ENCODE measurements at places on chromosomes 6 and 20.

- DNase-seq, result no peak
Measured at GRCh38 chr20:24699321-24700165, 230.1 kb downstream of the SYNDIG1 start.

- no peak for DNase-seq
Measured at GRCh38 chr6:127367023-127367375, 23.6 kb upstream of the ECHDC1 start.

DNA sequence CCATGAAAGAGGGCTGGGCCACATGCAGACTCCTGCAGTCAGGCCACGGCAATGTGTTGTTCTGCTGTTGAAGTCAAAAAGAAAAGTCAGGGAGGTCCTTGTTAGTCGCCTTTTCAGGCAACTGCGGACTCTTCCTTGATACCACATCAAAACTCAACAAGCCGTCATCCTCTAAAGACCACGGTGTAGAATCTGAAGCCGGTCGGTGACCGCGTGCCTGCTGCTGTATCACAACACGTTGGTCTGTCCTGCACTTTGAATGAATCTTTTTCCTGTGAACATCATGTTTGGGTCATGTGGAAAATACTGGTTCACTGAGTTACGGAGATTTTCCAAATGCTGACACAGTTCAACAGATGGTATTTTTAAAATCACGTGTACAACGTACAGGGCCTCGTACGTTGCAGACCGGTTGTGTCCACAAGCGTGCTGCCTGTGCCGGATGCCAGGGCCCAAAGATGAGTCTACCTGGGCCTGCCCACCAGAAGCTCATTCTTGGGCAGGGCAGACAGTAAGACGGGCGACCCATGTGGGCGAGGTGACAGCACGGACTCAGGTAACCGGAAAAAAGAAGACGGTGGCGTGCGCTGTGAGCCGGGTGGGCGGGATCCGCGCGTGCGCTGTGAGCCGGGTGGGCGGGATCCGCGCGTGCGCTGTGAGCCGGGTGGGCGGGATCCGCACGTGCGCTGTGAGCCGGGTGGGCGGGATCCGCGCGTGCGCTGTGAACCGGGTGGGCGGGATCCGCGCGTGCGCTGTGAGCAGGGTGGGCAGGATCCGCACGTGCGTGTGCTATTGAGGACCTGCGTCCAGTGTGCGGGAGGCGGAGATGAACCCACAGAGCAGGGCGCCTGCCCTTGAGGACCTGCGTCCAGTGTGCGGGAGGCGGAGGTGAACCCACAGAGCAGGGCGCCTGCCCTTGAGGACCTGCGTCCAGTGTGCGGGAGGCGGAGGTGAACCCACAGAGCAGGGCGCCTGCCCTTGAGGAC lies 114.5 kb downstream of the FAM120B start:
- no peak for DNase-seq

- DNase-seq, result no peak
Measured at GRCh38 chr6:36219081-36219480, 22.5 kb downstream of the BRPF3 start.

GRCh38 chr6:40195428-40196134 lies 261.3 kb upstream of the MOCS1 start:
- no peak for DNase-seq

DNA sequence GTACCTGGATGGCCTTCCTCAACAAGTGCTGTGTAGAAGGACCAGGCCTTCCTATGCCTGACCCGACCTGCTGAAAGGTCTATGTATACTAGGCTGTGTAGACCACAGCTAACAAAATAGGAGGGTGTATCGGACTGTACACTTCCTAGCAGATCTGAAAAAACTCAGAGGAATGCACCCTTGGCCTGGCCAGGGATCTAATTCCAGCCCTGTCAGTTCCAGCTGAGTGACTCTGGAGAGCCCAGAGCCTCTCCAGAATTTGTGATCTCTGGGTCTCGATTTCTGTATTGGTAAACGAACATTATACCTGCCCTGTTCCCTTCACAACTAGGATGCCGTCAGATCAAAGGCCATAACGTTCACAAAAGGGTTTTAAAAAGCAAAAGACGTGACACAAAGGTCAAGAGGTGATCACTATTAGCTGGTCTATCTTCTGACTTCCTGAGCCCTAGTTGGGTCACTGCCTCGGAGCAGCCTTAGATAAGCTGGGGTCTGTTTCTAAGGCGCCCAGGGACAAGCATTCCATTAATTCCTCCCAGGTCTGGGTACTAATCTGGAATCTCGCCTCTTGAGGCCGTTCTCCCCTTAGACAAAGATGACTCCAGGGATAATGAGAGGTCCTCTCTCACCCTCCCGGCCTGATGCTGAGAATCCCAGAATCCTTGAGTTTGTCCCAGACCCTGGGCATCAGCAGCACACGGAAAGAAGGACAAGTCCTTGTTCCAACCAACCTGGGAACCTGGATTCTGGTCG lies 13.9 kb downstream of the MTCH1 start:
- no peak for DNase-seq

GRCh38 chr6:16519265-16520242 lies 241.7 kb downstream of the ATXN1 start:
- peak; percentile 35 for DNase-seq

GRCh38 chr6:11218538-11219399 lies 13.7 kb downstream of the NEDD9 start:
- DNase-seq, result no peak

- peak; percentile 95 for DNase-seq
Measured at GRCh38 chr20:35451295-35451694, 4.1 kb upstream of the CEP250 start.

DNA sequence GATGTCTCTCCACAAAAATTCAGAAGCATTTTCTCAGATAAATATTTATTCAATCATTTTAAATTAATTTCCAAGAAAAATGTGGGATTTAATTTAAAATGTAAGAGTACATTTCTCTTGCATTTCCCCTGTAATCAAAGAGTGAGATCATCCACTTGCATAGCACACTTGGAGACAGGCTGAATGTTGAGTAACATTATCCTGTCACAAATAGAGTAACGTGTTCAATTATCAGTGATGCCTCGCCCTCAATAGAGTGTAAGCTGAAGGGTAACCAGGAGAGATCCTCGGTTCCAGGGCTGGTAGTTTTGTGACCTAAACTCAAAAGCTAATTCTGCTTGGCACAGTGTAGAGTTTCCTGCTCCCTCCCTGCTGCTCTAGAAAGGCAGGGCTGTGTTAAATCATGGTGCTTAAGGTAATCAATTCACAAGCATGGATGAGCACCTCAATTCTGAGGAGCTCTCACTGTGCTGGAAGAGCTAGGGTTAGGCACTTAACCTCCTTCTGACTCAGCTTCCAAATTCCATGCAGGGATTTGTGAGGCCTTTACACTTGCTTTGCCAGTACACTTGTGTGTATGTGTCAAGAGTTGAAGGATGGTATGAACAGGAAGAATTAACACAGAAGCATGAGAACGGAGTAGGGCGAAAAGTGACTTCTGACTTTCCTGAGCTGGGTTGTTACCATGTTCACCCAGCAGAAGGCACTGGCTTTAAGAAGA lies 56.6 kb downstream of the MMUT start:
- DNase-seq, result no peak
